ENCODE measurements at places on chromosomes 7 and 10.

GRCh38 chr10:100371482-100372027, 24.5 kb downstream of the SCD start:
- no peak for DNase-seq

DNA sequence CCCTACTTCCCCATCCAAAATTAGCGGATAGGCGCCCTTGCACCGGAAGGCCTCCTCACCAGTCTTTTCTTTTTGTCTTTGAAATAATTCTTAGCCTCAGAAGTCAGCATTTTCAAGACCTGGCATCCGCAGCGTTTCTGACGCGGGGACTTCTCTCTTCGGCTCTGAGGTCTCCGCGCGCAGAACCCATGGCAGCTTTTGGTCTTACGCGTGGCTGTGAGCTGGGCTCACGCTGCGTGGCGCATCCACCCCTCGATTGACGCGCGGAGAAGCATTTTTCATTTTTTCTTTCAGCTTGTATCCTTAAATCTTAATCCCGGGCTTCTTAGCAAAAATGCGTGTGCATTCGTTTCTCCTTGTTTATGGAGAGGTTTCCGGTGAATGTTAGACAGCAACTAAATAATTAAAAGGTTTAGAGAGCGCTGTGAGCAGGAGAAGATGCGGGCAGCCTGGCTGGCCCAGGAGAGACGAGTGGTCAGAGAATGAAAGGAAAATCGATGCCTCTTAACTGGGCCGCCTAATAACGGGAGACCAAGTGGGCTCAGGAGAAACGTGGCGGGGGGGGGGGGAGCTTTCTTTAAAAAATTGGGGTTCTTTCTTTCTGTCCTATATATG, 2.0 kb upstream of the GATA3 start:
- DNase-seq, result no peak

- DNase-seq, result no peak
These were observed 284.3 kb downstream of the SORCS3 start for GRCh38 chr10:104925232-104925851.

DNA sequence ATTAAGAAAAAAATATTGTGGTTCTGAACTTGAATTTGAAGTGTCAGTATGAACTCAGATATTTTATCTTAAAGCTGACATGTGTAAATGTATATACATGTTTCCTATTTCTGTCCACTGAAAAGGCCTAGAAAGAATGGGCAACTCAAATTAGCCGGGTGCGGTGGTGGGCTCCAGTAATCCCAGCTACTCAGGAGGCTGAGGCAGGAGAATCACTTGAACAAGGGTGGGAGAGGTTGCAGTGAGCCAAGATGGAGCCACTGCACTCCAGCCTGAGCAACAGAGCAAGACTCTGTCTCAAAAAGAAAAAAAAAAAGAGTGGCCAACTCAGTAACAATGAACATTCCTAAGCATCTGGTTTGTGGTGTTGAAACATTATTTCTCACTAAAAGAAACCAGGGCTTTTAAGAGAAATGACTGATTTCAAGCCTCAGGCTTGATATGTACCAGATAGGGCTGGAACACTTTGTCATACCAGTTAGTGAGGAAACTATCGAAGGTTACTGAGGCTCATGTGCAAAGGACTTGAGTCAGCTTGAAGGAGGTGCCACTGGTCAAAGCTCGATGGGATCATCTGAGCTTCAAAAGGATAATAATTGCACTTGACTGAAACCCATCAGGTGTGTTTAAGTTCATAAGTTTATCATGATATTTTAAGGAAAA, 40.5 kb downstream of the AOAH start:
- no peak for DNase-seq

DNA sequence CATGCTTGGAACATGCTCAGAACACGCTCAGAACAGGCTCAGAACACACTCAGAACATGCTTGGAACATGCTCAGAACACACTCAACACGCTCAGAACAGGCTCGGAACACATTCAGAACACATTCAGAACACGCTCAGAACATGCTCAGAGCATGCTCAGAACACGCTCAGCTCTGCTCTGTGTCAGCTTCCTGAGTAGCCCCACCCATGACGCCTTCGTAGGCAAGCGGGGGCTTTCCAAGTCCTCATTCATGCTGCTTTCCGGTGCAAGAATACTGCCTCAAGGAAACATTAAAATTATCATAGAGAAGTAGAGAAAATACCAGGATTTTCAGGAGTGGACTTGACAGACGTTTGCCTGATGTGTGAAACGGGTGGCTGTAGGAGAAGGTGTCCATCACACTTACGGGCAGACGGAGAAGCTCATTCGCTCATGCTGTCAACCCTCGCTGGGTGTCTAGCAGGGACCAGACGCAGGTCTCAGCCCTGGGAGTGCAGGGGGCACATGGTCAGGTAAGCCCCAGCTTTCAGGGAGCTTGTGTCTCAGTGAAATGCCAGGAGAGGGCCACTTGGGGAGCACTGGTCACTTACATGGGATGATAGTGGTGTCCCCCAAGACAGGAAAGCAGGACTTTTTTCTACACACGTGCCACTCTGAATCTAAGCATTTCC, 24.7 kb downstream of the EN2 start:
- DNase-seq, result no peak

DNA sequence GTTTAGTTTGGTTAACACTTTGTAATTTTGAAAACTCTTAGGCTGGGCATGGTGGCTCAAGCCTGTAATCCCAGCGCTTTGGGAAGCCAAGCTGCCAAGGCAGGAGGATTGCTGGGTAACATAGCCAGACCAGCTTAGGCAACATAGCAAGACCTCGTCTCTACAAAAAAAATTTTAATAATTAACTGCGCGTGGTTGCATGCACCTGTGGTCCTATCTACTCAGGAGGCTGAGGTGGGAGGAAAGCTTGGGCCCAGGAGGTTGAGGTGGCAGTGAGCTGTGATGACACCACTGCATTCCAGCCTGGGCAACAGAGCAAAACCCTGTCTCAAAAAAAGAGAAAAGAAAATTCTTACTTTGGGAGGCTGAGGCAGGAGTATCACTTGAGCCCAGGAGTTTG, 18.2 kb downstream of the MYOZ1 start:
- no peak for DNase-seq

- DNase-seq, result no peak
These were observed 395.8 kb upstream of the ZMIZ1 start for GRCh38 chr10:78672918-78673317.

DNA sequence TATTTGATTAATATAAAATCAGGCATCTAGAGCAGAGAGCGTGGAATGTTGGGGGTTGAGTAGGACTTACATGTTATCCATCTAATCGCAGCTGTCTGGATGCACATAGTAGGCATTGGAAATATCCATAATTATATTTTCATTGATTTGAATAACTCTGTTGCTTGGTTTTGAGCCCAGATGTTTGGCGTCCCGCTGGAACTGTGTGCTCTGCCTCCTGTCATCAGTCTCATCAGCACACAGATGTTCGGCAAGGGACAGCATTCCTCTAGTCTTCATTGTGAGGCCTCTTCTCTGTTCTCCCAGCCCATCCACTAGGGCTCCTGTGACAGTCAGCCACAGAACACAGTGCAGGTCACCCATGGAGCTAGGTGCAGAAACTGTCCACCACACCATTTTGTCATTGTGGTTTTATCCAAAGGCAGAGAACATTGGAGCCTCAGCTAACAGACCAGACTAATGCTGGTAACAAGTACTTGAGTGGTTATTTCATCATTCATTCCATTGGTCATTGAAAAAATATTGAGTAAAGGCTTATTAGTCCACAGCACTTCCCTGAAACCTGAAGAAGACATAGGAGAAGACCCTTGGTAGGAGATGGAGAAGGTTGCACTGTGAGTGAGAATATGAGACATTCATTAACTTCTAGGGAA, 927.4 kb downstream of the LRMDA start:
- DNase-seq, result no peak

- DNase-seq, result no peak
These were observed 27.7 kb downstream of the HIP1 start for GRCh38 chr7:75711076-75711475.

GRCh38 chr10:22503315-22504088, 158.2 kb downstream of the SPAG6 start:
- DNase-seq, result no peak

GRCh38 chr10:87552248-87552929, 47.7 kb downstream of the MINPP1 start:
- DNase-seq, result no peak

GRCh38 chr10:71635867-71636266, 83.7 kb downstream of the C10orf105 start:
- no peak for DNase-seq

GRCh38 chr7:6406121-6406520, 41.6 kb downstream of the DAGLB start:
- no peak for DNase-seq

GRCh38 chr7:29926741-29927140, 62.9 kb downstream of the SCRN1 start:
- no peak for DNase-seq

- peak; percentile 83 for DNase-seq
These were observed 1090.1 kb downstream of the KCNMA1 start for GRCh38 chr10:76547352-76547972.

- DNase-seq, result no peak
These were observed 120.4 kb downstream of the RGS10 start for GRCh38 chr10:119421891-119422681.

DNA sequence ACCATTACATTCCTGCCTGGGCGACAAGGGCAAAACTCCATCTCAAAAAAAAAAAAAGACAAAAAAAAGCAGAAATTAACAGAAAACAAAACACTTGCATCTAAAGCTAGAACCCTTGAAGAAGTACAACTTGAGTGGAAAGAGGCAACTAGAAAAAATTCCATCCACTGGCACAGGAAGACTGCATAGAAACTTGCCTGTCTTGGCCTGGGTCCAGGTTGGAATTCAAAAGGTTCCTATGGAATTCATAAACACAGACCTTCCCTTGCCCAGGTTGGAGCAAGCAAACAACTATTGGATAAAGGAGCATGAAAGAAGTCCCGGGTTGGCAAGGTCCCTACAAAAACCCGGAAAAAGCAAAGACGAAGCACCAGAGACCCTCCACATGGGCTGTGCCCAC, 69.8 kb downstream of the CCDC71L start:
- DNase-seq, result no peak

GRCh38 chr10:37240223-37240622, 114.8 kb downstream of the ANKRD30A start:
- DNase-seq, result no peak

DNA sequence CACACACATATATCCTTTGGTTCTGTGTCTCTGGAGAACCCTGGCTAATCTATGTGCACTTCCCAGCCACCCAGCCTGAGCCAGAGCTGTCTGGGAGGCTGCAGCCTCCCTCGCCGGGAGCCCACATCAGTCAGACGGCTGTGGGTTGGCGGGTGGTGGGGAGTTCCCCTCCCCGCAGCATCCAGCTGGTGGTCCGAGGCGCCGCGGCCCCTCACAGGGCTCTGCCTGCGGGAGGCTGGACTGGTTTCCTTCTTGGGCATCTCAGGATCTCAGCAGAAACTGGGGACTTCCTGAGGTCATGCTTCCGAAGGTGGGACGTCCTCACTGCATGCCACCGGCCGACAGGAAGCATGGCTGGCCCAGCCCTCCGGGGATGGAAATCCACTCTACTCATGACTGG, 22.0 kb upstream of the PSMG3 start:
- no peak for DNase-seq

GRCh38 chr7:5690931-5691473, 90.5 kb downstream of the RNF216 start:
- DNase-seq, result no peak

DNA sequence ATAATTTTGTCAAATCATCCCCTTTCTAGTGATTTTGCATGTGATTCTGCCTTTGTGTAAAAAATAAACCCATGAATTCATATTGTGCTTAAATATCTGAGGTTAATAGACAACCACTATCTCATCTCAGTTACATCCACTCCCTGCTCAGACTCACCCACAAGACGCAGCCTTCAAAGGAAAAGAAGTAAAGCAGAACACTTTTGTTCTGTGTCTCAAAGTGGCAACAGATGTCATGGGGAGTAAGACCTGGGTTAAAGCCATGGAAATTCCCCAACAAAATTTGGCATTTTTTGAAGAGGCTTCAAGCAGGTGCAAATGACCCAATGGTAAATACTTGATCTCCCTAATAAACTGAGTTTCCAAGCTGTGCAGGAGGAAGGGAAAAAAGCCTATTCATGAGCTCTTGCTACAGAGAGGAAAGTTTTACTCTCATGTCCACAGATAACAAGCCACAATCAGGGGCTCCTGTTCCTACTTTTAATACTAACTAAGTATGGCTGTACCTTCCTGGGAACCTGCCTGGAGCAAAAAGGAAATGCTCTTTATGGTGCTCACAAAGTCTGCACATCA, 4.7 kb downstream of the CYP3A7 start:
- no peak for DNase-seq

DNA sequence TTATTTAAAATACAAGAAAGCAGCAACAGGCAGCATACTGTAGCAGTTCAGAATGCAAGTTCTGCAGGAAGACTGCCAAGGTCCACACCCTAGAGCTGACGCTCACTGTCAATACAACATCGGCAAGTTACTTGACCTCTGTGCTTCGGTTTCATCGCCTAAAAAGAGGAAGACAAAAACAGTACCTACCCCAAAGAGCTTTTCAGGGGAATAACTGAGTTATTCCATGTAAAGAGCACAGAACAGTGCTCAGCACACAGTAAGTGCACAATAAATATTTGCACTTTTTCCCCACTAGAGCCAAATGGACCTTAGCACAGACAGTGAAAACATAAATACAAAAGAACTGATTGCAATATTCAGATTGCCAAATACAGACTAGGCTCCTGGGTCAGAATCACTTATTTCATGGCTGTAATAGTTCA, 88.6 kb downstream of the USP6NL start:
- peak; percentile 59 for DNase-seq

- DNase-seq, result no peak
These were observed 3.4 kb upstream of the BMPR1A start for GRCh38 chr10:86753051-86753450.

DNA sequence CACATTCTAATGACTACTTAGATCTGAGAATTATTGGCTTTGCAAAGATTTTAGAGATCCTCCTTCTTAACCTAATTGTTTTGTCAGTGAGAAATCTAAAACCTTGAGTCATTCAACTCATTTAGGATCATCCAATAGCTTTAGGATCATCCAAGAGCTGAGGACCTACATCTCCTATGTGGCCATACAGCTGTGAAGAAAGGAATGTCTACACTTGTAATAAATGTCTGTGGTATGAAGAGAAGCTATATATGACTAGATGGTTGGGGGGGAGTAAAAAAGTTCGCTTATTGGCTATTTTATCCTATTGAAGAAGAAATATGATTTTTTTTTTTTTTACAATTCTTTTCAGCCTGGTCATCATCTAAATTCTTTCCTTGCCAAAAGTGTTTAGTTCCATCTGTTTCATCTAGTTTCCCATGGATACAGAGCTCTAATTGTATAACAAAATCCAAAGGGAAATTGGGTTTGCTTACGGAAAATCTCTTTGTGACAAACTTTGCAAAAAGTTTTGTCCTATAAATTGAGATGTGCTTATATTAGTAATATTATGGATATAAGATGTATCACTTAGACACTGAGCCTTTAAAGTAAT, 196.7 kb downstream of the PRKG1 start:
- no peak for DNase-seq

GRCh38 chr10:21699575-21699974, 165.5 kb downstream of the MLLT10 start:
- DNase-seq, result no peak

GRCh38 chr10:98408799-98409198, 6.2 kb downstream of the PYROXD2 start:
- no peak for DNase-seq

Data from aorta (tissue), 5 donors.